ENCODE measurements at places on chromosomes 7 and 10.

- no peak for DNase-seq
Observed at GRCh38 chr7:114598946-114599345, 184.3 kb downstream of the FOXP2 start.

DNA sequence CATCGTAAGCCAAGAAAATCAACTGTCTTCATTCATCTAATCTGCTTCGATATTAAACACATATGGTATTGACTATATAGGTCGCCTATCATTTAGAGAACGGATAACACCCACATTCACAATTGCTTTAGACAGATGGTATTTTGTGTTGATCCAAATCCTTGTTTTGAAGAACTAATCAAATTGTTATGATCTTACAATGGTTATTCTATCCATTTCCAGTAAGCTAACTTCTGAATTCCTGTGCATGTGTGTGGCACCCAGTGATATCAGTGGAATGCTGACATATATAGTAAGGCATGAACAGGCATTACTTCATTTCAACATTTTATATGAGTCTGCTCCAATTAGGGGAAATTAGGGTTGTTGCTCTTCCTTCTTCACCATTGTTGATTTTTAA is 98.8 kb downstream of the SEMA3E start:
- no peak for DNase-seq

DNA sequence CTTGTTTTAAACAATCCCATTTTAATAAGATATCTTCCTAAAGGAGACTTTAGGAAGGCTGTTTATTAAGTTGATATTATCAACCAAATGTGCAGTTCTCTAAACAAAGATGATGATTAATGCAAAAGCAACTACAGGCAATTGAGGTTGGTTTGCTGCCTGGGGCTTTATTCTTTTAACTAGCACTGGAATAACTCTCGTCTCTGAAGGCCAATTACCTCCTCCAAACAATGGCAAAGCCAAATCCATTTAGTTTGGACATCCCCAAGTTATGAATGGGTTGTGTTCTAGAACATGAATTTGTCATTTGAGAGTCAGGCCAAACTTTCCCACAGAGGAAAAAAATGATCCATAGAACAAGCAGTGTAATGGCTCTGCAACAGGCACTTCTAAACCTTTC is 114.1 kb downstream of the SLC16A9 start:
- no peak for DNase-seq

GRCh38 chr10:89391907-89392756 is at the start of gene IFIT1:
Gene IFIT1, plus strand, starts transcription at chr10:89392623. Its CDS starts 90 bp downstream, at chr10:89392713.
- peak; percentile 18 for DNase-seq
